ENCODE measurements at places on chromosomes 16 and 17.

- DNase-seq, result no peak
Measured at GRCh38 chr16:19071811-19072777, 4.7 kb downstream of the COQ7 start.

DNA sequence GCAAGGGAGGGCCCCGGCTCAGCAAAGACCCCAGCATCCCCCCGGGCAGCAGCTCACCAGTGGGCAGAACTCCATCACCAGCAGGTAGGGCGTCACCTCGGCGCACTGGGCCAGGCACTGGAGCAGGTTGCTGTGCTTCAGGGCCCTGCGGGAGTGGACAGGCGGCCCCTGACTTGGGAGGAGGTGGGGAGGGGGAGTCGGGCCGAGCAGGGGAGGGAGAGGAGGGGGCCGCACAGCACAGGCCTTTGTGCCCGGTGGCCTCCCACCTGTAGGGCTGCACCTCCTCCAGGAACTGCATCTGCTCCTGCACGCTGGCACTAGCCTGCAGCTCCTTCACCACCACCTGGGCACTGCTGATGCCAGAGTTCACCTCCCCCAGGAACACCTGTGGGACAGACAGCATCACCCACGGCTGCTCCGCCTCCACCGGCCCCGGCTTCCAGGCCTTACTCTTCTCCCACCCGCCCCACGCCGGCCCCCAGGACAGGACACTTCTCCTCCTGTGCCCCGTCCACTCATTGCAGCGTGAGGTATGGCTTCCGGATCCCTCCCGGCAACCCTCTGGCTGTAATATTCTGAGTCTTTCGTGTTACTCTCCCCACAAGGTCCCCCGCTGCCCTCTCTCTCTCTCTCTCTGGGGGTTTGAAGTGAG is 37.7 kb upstream of the PVALEF start:
- DNase-seq, result no peak

DNA sequence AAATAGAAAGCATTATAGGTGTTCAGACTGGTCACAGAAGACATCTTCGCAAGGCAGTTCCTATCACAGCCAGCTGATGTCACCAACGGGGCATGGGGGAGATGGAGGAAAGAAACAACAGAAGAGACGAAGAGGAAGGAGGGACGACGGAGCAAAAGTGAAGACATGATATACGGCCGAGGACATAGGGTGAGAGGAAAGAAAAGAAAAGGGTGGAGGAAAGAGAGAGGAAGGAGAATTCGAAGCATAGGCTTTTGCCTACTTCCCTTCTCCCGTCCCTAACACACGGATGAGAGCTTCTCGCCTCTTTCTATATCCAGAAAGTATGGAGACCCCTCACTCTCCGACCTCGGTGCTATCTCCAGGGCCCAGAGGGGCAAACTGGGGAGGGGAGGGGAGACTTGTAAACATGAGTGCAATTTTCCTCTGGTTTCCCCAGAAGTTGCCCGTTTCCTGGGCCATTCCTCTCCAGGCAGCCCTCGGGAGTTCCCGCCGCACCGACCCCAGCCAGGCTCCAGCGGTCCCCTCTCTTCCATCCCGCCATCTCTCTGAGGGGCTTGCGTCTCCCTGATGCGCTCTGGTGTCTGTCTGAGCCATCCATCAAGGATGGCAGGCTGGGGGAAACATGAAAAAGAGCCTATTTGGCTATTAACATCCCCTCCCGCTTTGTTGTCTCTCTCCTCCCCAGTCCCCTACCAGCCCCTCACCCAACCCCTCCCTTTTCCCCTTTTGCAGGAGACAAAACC is 26.0 kb downstream of the COPZ2 start:
- no peak for DNase-seq

DNA sequence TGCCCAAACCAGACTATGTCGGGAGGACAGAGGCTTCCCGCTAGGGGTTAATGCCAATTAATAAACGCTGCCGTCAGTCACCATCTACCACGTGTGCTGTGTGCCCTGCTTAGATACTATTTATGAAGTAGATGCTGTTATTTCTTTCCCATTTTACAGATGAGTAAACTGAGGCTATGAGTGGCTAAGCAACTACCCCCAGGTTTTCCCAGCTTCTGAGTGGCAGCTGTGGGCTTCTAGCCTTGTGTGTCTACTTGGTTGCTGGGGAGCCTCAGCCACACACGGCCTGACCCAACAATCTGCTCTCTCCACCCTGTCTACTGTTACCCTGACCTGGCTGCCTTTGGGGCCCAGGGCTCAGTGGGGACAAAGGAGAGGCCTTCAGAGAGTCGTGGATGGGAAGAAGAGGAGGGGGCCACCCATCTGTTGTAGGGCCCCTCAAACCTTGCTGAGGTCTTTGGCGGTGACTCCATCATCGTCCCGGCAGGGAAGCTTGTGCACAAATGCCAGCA is 7.1 kb downstream of the GIT1 start:
- no peak for DNase-seq

GRCh38 chr16:50368410-50369132 is at the start of gene BRD7:
BRD7 (minus strand) TSS chr16:50368988; CDS start chr16:50368774, 214 bp downstream.
- no peak for DNase-seq

All from right renal cortex interstitium (tissue), 3 donors.